ENCODE measurements at places on chromosomes 12 and 14.
A peak's percentile ranks its signal among the peaks of the same experiment; 100 is the strongest.

GRCh38 chr12:103469719-103470118 is 26.0 kb downstream of the C12orf42 start:
- DNase-seq = no peak

DNA sequence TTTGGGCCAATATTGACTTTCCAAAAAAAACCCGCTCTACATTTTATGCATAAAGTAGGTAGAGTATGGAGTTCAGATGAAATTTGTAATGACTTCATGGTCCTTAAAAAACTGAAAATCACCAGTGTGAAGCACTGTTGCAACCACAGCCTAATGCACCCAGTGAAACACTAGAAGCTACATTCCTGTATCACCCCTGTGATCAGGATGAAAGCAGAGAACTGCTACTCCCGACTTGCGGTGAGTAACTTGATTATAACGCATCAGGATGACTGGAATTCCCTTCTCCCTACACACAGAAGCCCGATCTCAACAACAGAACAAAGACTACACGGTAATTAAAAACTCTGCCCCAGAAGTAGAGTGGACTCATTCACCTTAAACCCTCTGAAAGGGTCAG is 33.8 kb downstream of the SPTB start:
- DNase-seq = no peak

- DNase-seq = no peak
Observed at GRCh38 chr14:50037852-50038251, 78.5 kb downstream of the VCPKMT start.

DNA sequence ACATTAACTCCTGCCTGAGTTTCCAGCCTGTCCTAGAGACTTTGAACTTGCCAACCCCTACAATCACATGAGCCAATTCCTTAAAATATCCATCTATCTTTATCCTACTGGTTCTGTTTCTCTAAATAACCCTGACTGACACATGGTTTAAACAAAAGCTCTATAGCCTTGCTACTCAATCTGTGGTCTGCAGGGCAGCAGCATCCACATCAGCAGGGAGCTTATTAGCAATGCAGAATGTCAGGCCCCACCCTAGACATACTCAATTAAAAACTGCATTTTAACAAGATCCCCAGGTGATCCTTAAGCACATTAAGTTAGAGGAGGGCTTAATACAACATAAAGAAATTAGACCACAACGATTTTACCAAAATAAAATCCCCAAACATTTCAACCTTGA is 108.3 kb upstream of the CPSF6 start:
- no peak for DNase-seq

GRCh38 chr14:88868558-88869159 is 44.2 kb downstream of the TTC8 start:
- no peak for DNase-seq

- no peak for DNase-seq
Observed at GRCh38 chr12:2364631-2365051, 311.9 kb downstream of the CACNA1C start.

GRCh38 chr14:69487226-69487625 is 2.7 kb downstream of the PLEKHD1 start:
- DNase-seq = no peak

DNA sequence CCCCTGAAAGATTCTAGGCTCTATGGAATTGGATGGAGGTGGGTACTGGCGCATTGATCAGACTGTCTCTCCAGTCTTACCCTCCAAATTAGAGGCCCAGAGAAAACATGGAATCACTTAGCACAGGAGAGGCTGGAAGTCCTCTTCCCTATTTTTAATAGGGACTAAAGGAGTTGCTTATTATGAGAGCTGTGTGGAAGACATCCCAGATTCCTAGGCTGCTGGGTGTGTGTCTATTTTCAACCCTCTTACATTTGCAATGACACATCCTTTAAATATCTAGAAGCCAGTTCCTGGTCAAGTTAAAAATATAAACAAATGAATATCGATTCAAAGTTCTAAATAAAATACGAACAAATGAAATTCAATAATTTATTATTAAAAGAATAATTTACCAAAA is 58.3 kb upstream of the ARID2 start:
- DNase-seq = no peak

GRCh38 chr14:93002851-93003298 is 79.9 kb downstream of the CHGA start:
- no peak for DNase-seq

DNA sequence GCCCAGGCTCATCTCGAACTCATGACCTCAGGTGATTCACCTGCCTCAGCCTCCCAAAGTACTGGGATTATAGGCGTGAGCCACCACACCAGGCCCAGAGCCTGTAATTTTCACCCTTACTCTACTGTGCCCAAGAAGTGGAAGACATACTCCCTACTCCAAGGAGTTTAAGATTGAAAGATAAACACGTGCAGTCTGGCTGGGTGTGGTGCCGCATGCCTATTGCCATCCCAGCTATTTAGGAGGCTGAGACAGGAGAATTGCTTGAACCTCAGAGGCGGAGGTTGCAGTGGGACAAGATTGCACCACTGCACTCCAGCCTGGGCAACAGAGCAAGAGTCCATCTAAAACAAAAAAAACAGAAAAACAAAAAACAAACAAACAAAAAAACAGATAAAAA is 90.0 kb downstream of the NINJ2 start:
- DNase-seq = no peak

GRCh38 chr12:99706736-99707473 is 59.4 kb downstream of the GARIN6 start:
- no peak for DNase-seq

DNA sequence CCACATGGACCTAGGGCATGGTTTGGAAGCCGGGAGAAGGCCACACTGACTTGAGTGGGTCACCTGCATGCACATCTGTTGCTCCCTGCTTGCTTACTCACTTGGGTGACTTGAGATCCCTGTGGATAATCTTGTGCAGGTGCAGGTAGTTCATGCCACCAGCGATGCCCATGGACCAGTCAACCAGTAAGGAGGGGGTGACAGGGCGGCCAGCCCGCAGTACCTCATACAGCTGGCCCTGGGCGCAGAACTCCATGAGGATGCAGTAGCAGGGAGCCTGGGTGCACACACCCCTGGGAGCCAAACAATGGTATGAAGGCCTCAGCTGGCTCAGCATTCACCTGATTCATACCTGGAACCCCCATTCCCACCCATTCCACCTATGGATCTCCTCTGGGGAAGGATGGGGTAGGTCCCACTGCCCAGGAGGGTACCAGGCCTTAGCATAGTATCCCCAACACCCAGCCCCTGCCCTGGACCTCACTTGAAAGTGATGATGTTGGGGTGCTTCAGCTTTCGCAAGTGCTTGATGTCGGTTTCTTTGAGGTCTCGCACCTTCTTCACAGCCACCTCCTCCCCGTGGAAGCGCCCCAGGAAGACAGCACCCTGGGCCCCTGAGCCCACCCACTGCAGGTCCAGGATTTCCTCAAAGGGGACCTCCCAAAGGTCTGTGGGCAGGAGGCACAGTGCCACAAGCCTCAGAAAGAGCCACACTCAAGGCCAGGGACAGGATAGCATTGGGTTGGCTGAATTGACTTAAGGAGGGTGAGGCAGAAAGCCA is 13.1 kb downstream of the MAP3K12 start:
- DNase-seq = no peak

DNA sequence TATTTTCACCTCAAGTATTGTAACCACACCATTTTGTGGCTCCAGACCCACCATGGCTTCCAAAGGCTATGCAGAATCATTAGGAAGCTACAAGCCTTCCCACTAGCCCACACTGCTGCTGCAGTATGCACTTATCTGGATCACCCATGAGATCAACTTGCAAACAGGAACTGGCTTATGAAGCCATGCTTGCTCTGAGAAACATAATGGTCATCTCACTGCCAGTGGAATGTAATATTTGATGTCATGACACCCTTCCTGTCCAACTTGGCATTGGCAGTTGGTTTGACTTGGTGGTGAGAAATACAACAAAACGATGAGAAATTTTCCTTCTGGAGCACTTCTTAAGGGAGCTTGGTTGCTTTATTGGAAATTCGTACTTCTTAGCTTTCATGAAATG is 69.3 kb upstream of the FRMD6 start:
- no peak for DNase-seq

DNA sequence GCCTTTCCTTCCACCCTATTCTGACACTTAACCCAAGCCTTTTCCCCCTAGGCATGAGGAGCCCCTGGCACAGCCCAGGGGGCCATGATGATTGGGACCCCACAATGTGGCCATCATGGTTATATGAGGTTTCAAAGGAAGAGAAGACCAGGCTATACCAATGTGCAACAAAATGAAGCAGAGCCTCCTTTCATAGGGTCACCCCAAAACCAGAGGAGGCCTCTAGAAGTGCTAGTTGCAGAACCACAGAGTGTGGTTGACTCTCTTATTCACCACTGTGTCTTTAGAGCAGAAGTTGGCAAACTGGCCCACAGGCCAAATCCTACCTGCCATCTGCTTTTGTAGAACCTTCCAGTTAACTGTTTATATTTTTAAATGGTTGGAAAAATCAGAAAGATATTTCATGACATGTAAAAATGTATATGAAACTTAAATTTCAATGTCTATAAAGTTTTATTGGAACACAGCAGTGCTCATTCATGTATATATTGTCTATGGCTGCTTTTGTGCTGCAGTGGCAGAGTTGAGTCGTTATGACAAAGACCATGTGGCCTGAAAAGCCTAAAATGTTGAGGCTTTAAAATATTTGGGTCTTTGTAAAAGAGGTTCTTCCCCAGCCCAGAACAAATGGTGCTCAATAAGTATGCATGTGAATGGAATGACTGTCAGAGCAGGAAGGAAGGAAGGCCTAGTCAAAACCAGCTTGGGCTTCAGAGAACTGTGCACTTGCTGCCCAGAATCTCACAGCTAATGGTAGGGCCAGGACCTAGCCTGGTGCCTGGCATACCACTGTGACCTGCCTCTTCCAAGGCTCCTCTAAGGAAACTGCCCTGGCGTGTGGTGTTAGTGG is 49.2 kb downstream of the SUSD6 start:
- DNase-seq = no peak

GRCh38 chr12:38746744-38747143 is 158.6 kb downstream of the CPNE8 start:
- DNase-seq = no peak

DNA sequence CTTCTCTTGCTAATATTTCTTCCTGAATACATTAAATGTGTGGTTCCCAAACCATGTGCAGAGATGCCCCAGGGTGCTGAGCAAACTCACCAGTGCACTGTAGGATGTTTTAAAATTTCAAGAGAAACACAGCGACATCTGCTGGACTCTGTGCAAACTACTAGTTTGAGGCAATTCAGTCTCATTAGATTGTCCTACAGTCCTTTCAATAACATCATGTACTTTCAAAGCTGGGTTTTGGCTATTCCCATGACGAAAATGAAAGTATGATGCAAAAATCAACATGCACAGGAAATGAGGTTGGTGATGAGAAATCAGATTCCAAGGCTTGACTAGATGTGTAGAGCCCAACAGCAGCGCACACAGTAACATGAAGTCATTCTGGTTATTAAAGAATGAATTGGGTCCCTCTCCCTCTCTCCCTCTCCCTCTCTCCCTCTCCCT is 66.3 kb downstream of the CLIP1 start:
- peak; percentile 32 for DNase-seq

GRCh38 chr12:21962236-21962635 is 21.0 kb upstream of the ABCC9 start:
- DNase-seq = no peak

DNA sequence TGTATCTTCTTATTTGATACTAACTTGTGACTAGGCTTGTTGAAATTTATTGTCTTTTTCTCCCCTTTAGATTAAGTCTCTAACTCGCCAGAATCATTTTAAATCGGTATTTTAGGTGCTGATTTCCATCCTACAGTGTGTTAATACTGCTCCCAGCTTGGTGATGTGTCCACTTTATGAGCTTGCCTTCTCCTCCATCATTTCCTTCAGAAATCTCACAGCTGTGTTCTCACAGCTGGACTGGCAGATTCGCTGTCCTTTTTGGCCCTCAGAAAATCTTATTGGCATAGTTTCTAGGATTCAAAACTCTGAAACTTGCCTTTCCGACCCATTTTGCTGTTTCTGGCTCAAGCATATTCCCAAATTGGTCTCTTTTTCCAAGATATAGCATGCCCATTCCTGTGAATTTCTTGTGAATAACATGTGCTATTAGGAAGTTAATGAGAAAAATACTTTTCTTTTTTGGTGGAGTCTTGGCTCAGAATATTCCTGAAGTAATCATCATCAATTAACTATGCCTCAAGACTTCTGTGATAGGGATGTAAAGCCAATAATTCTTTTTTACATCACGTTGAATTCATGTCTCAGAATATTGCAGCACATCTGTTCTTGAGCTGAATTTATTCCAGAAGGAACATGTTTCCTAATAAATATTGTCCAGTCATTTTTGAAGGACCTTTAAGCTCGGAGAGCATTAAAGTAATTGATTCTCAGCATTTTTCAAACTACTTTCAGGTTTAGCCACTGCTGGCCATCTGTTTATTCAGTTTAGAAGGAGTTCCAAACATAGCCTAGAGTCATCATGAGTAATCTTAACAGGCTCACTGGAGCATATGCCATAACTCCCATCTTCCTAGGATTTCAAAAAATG is 50.0 kb upstream of the USP44 start:
- DNase-seq = no peak

DNA sequence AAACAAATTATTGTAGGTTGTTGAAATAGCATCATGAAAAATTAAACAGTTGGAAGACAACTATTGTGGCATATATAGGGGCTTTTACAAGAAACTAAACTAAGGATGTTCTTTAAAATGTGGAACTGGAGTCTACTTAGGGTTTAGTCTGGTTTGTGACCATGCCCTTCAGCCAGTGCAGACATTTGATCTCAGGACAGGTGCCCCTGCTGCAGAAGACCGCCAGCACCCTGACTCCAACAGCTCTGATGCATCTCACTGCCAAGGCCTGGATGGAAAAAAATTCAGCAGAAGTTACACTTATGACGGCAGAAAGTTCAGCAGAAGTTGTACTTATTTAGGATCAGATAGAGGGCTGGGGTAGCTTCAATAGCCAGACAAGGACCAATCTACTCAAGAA is 51.5 kb downstream of the TMEM117 start:
- DNase-seq = no peak

GRCh38 chr14:104820669-104821228 is 19.8 kb downstream of the ZBTB42 start:
- no peak for DNase-seq

GRCh38 chr14:100906420-100906819 is 2.9 kb upstream of the RTL1 start:
- DNase-seq = no peak

GRCh38 chr14:30648471-30648870 is 26.4 kb downstream of the SCFD1 start:
- no peak for DNase-seq
